ENCODE measurements at places on chromosomes 6 and 20. TPM values are rescaled to one million over a fixed set of nuclear protein-coding genes. Genes with fewer than 3 reads are reported as not detected.

- no peak overlapping the region for H3K4me3 ChIP-seq
- no peaks in the 10 kb centered on the region for H3K36me3 ChIP-seq
- H3K4me1 ChIP-seq = no peaks in the 10 kb centered on the region
- no peaks in the 10 kb centered on the region for H3K27me3 ChIP-seq
- no peak overlapping the region for H3K27ac ChIP-seq
Measured at GRCh38 chr6:99241905-99242534, 107.5 kb downstream of the FAXC start.

- no peak overlapping the region for H3K4me3 ChIP-seq
- no peaks in the 10 kb centered on the region for H3K27me3 ChIP-seq
- H3K36me3 ChIP-seq = no peaks in the 10 kb centered on the region
- peaks cover 17% of the 10 kb centered on the region for H3K4me1 ChIP-seq
Measured at GRCh38 chr6:154731296-154732218, 1.7 kb upstream of the SCAF8 start.

GRCh38 chr20:10708351-10709185 is 34.8 kb upstream of the JAG1 start:
- H3K27me3 ChIP-seq = no peaks in the 10 kb centered on the region
- no peak overlapping the region for H3K4me3 ChIP-seq
- H3K27ac ChIP-seq = no peak overlapping the region

Gene CHRNA4
- total RNA-seq = not detected

Gene NRSN1
- total RNA-seq = not detected

DNA sequence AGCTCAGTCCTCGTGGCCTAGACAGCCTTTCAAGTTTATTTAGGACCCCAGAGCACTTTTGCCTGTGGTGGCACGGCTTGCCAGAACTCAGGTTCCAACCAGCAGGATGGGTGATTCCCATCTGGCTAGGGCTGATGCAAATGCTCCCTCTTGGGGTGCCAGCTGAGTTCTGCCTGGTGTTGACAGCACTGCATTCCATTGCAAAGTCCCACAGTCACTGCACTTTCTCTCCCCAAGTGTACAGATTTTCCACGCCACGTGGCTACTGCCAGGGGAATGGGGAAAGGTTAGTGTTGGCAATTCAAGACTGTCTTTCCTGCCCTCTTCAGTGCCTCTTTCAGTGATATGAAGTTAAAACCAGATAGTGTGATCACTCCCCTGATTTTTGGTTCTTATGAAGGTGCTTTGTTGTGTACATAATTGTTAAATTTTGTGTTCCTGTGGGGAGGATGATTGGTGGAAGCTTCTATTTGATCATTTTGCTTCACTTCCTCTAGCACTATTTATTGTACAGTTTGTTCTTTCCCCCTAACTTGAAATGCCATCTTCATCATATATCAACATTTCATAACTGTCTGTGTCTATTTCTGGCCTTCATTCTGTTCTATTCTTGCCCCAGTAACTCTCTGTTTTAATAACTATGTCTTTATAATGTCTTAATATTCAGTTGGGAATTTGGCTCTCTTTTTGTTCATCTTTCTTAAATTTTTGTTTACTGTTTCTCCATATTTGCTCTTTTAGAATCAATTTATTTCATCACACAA is 86.2 kb downstream of the CFAP61 start:
- H3K4me1 ChIP-seq = no peaks in the 10 kb centered on the region
- H3K27me3 ChIP-seq = no peaks in the 10 kb centered on the region
- H3K4me3 ChIP-seq = no peak overlapping the region
- H3K36me3 ChIP-seq = no peaks in the 10 kb centered on the region
- no peak for DNase-seq

GRCh38 chr20:49285813-49286494 is 8.1 kb upstream of the ZNFX1 start:
- H3K36me3 ChIP-seq = peaks cover 13% of the 10 kb centered on the region
- H3K27me3 ChIP-seq = no peaks in the 10 kb centered on the region
- no peak overlapping the region for H3K4me3 ChIP-seq
- no peaks in the 10 kb centered on the region for H3K4me1 ChIP-seq
- no peak overlapping the region for H3K27ac ChIP-seq

Gene HLA-E
- total RNA-seq = 386 TPM

DNA sequence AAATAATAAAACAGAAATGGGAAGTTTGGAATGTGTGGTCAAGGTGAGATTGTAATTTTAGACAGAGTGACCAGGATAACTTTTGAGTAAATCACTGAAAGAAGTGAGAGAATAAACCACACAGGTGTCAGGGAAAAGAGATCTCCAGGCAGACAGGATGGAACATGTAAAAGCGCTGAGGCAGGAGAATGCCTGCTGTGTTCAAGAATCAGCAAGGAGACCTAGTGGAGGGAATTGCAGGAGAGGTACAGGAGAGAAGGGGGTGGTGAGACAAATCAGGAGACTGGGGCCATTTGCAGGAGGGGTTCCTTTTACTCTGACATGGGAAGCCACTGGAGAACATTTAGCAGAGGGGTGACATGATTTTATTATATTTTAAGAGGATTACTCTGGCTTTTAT is 456.7 kb downstream of the NKAIN2 start:
- no peaks in the 10 kb centered on the region for H3K4me1 ChIP-seq
- no peak overlapping the region for H3K27ac ChIP-seq
- H3K27me3 ChIP-seq = no peaks in the 10 kb centered on the region
- H3K4me3 ChIP-seq = no peak overlapping the region
- H3K36me3 ChIP-seq = no peaks in the 10 kb centered on the region
- DNase-seq = no peak

DNA sequence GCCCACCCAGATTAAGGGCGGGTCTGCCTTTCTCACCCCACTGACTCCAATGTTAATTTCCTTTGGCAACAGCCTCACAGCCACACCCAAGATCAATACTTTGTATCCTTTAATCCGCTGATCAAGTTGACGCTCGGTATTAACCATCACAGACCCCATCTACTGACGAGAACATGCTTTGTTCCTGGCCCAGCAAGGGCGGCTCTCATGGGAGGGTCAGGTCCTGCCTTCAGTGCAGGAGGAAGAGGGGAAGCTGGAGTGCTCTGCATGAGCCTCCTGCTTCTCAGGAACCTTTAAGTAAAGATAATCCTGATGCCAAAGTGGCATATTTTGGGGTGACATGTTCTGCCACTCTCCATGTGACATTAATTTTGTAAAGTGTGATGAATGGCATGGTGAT is 8.3 kb downstream of the KIF25 start:
- H3K36me3 ChIP-seq = no peaks in the 10 kb centered on the region
- no peak overlapping the region for H3K27ac ChIP-seq
- H3K27me3 ChIP-seq = no peaks in the 10 kb centered on the region
- DNase-seq = no peak

GRCh38 chr6:134706153-134706552 is 243.7 kb downstream of the ALDH8A1 start:
- H3K4me3 ChIP-seq = no peak overlapping the region
- no peaks in the 10 kb centered on the region for H3K4me1 ChIP-seq
- H3K27ac ChIP-seq = no peak overlapping the region
- no peaks in the 10 kb centered on the region for H3K36me3 ChIP-seq
- no peaks in the 10 kb centered on the region for H3K27me3 ChIP-seq

DNA sequence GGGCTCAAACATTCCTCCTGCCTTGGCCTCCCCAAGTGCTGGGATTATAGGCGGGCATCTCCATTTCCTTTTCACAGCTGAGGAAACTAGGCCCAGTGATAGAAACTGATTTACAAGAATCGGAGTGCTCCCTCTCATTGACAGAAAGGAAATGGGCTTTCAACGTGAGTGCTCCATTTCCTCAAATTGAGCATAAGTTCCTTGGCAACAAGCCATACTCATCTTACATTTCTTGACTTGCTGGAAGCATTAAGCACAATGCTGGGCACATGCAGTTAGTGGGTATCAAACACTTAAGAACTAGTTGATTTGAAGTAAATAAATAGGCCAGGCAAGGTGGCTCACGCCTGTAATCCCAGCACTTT is 54.7 kb downstream of the FGD2 start:
- DNase-seq = no peak
- no peaks in the 10 kb centered on the region for H3K36me3 ChIP-seq
- no peak overlapping the region for H3K4me3 ChIP-seq

Gene MTFR2
- 2.7 TPM for total RNA-seq

DNA sequence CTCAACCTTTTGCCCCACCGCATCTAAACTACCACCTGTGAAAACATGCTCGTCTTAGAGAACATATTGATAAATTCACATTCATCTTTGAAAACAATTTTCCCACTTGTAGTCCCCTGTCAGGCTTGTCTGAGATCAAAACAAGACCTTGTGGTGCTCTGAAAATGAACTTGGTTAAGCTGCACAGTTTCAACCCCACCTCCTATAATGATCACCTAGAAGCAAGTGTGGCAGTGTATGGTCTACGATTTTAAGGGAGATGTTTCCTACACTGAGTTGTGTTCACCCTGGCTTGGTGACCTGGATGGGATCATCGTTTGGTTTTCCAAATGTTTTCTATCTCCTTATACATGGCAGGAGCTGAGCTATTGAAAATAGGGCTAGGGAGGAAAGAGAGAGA is 539.4 kb downstream of the DOK5 start:
- H3K36me3 ChIP-seq = no peaks in the 10 kb centered on the region
- DNase-seq = no peak
- H3K4me3 ChIP-seq = no peak overlapping the region

GRCh38 chr6:144646093-144647056 is 361.2 kb downstream of the UTRN start:
- H3K36me3 ChIP-seq = no peaks in the 10 kb centered on the region
- H3K27me3 ChIP-seq = no peaks in the 10 kb centered on the region
- H3K4me1 ChIP-seq = no peaks in the 10 kb centered on the region

GRCh38 chr6:111721753-111722154 is 116.1 kb upstream of the TRAF3IP2 start:
- no peak overlapping the region for H3K4me3 ChIP-seq
- H3K27ac ChIP-seq = no peak overlapping the region
- peak; percentile 55 for DNase-seq

Gene TBC1D20
- total RNA-seq = 42.1 TPM

Gene PROKR2
- not detected for total RNA-seq

Gene TREM1
- 2.1 TPM for total RNA-seq

DNA sequence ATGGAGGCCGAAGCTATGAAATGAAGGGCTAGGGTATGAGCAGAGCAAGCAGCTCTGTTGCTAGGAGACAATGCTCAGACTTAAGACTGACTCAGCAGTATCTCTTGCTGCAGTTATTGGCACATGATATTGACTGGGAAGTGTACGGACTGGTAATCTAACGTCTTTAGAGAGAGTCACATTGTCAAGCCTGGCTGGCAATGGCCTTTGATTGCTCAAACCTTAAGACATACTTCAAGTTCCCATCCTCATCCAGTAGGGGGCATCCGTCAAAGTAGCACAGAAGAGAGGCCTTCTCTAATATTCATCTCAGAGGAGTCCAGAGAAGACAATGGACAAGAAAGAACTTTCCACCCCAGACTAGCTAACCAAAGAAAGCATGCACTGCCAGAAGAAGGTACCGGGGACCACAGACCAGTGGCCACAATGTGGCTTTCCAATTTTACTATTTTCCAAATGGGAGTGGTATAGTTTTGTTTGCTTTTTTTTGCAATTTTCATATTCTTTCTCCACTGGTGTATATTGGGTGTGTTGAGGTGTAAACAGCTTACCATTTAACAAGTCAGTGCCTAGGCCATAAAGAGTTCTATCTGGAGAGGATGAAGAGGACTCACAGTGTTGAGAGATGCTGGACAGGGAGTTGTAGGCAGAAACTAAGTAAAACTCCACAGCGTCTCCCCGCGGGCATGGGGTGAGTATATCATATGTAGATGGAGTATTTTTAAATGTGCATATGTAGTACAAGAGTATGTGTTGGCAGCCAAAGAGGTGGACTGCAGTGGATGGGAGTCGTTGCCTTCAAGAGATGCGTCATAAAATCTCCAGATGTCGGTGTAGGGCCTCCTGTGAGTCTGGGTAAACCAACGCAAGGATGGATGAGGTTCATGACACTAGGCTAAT is 36.7 kb downstream of the LRFN2 start:
- no peaks in the 10 kb centered on the region for H3K36me3 ChIP-seq
- DNase-seq = peak; percentile 25
- no peak overlapping the region for H3K4me3 ChIP-seq
- no peaks in the 10 kb centered on the region for H3K27me3 ChIP-seq

- no peaks in the 10 kb centered on the region for H3K4me1 ChIP-seq
- no peak overlapping the region for H3K4me3 ChIP-seq
- no peak overlapping the region for H3K27ac ChIP-seq
- no peaks in the 10 kb centered on the region for H3K27me3 ChIP-seq
- no peaks in the 10 kb centered on the region for H3K36me3 ChIP-seq
- no peak for DNase-seq
Measured at GRCh38 chr20:40144581-40144980, 544.5 kb downstream of the MAFB start.

DNA sequence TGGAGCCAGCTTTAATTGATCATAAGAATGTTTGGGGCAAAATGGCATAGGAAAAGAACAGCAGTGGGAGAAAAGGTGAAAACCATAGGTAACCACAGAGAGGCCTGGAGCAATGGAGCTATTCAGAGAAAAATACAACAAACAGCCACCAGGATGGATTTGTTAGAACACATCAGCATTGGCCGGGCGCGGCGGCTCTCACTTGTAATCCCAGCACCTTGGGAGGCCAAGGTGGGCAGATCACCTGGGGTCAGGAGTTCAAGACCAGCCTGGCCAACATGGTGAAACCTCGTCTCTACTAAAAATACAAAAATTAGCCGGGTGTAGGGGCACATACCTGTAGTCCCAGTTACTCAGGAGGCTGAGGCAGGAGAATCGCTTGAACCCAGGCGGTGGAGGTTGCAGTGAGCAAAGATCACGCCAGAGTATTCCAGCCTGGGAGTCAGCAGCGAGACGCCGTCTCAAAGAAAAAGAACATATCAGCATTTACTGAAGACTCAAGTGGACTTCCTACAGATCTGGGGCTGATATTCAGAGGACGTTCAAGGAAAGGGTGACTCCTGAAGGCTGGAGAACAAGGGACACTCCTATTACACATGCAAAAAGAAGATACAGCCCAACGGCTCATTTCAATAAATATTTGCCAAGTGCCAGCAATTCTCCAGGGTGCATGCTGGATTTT is 20.2 kb downstream of the SNHG17 start:
- peaks cover 49% of the 10 kb centered on the region for H3K36me3 ChIP-seq
- no peak overlapping the region for H3K27ac ChIP-seq
- no peaks in the 10 kb centered on the region for H3K27me3 ChIP-seq

GRCh38 chr6:15350386-15351083 is 104.7 kb downstream of the JARID2 start:
- H3K4me3 ChIP-seq = no peak overlapping the region
- no peak overlapping the region for H3K27ac ChIP-seq
- peaks cover 7% of the 10 kb centered on the region for H3K4me1 ChIP-seq
- DNase-seq = no peak
- H3K27me3 ChIP-seq = no peaks in the 10 kb centered on the region

- H3K4me1 ChIP-seq = no peaks in the 10 kb centered on the region
- no peaks in the 10 kb centered on the region for H3K27me3 ChIP-seq
- H3K36me3 ChIP-seq = no peaks in the 10 kb centered on the region
- no peak overlapping the region for H3K4me3 ChIP-seq
Measured at GRCh38 chr6:107083047-107083768, 32.1 kb downstream of the BEND3 start.

GRCh38 chr6:10556589-10556988 is 35.4 kb downstream of the GCNT2 start:
- no peak for DNase-seq
- H3K36me3 ChIP-seq = no peaks in the 10 kb centered on the region
- no peaks in the 10 kb centered on the region for H3K4me1 ChIP-seq
- H3K4me3 ChIP-seq = peak overlapping the region; percentile 45
- no peaks in the 10 kb centered on the region for H3K27me3 ChIP-seq

Data from Peyer's patch (tissue), 4 donors.